GM12878 (cell line): ENCODE measurements at places on chromosomes 12 and 14.

- DNase-seq, result no peak
Measured at GRCh38 chr12:88834226-88834625, 254.0 kb upstream of the KITLG start.

- DNase-seq, result no peak
Measured at GRCh38 chr12:52794479-52795331, 1.2 kb downstream of the KRT3 start.

GRCh38 chr14:67413806-67414769 is 2.1 kb upstream of the PLEK2 start:
- DNase-seq, result no peak

GRCh38 chr12:93977081-93977480 is 171.3 kb upstream of the PLXNC1 start:
- no peak for DNase-seq

GRCh38 chr12:47705229-47705565 is 633 bp downstream of the RPAP3 start:
- no peak for DNase-seq

DNA sequence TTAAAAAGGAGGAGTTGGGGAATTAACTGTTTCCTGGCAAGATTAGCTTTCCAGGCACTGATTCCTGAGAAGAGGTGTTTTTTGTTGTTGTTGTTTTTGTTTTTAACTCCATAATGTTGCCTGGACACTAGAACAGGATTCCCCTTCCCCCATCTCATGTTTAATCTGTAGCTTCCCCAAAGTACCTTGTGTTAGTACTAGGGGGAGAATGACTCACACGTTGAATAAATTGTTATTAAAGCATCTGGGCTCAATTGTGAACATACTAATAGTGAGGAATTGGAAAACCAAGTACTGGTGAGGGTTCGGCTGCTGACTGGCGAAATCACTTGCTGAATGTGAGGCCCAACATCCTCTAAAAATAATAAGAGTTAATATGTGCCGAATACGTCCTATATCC is 1.3 kb upstream of the GNG2 start:
- no peak for DNase-seq

DNA sequence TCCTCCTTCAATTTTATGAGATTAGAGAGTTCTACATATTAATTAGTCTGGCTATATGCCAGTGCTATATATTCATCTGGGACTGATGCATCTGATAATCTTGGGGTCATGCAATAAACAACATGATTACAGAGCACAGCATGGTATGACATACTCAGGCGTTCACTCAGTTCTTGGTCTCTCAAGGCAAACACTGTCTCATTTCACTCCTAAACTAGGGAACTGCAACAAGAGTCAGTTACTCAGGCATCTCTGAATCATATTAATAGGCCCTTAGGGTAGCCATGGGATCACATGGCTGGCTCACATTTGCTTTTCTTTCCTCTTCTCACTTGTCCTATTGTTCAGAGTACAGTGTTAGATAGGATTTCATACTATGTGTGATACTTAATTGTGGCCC is 91.8 kb upstream of the TMEM260 start:
- DNase-seq, result no peak

- no peak for DNase-seq
Measured at GRCh38 chr12:6262623-6263022, 47.9 kb upstream of the PLEKHG6 start.

- DNase-seq, result no peak
Measured at GRCh38 chr12:12734561-12735071, 17.4 kb downstream of the CDKN1B start.

GRCh38 chr12:95574799-95575452 is 23.6 kb upstream of the USP44 start:
- no peak for DNase-seq

GRCh38 chr12:93530358-93530757 is 42.1 kb upstream of the SOCS2 start:
- no peak for DNase-seq

DNA sequence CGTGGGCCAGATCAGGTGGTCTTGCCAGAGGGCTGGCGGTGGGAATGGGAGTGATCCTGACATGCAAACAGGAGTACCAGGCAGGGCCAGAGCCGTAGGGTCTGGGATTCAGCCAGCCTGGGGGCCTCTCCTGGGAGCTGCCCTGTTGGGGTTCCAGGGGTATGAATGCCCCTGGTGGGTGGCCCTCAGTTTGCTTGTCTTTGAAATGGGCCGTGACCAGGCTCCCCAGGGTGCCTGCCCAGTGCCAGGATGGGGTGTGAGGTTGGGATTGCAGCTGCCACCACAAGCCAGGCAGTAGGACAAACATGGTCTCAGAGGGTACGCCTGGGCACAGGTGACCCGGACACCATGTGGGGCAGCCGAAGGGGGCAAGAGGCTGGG is 168.8 kb downstream of the KIF26A start:
- DNase-seq, result no peak

DNA sequence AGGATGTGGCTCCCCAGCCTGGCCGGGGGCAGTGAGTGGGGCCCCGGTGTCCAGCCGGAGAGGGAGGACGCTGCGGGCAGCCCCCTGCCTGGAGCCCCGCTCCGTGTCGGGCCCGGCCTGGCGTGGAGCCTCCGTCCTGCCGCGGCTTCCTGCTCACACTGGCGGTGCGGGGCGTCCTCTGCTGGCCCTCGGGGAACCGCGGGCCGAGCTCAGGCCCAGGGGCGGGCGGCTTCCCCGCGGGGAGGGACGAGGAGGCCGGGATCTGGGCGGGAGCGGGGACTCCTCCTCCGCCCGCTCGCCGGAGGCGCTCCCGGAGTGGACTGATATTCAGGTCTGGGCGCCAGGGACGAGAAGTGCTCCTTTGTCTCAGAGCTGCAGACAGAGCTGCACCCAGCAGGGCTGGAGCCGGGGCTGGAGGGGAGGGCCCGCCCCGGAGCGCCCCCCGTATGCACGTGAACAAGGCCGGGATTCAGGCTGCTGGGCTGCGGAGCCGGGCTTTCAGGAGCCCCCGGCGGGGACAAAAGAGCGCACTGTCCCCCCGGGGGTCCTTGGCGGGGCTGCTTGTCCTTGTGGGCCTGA is 2.2 kb downstream of the MMP17 start:
- no peak for DNase-seq

- no peak for DNase-seq
Measured at GRCh38 chr12:131030472-131031328, 77.0 kb downstream of the ADGRD1 start.

DNA sequence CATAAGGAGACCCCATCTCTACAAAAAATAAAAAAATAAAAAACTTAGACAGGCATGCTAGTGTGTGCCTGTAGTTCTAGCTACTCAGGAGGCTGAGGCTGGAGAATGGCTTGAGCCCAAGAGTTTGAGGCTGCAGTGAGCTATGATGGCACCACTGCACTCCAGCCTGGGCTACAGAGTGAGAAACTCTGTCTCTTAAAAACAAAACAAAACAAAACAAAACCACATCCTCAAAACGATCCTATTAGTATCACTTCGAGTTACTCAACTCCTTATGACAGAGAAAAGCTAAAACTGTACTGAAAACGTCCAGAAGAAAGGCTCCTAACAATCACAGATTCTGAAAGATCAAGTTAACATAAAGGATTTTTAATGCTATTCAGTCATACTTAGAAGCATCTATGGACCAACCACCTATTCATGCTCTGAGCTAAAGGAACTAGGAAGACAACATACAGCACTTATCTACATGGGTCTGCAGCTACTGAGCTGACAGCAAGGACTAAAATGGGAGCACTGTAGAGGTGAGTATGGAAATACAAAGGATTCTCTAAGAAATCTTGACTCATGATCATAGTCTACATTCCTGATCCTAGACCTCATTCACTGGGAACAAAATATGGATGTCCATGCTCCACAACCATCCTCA is 75.3 kb upstream of the DUSP6 start:
- peak; percentile 7 for DNase-seq

DNA sequence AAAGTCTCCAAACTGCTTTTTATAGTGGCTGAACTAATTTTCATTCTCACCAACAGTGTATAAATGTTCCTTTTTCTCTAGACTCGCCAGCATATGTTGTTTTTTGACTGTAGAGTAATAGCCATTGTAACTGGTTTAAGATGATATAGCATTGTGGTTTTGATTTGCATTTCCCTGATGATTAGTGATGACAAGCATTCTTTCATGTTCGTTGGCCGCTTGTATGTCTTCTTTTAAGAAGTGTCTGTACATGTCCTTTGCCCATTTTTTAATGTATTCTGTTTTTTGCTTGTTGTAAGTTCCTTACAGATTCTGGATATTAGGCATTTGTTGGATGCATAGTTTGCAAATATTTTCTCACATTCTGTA is 404.9 kb downstream of the FLRT2 start:
- peak; percentile 8 for DNase-seq

- no peak for DNase-seq
Measured at GRCh38 chr12:131471271-131471905, 239.5 kb upstream of the SFSWAP start.

DNA sequence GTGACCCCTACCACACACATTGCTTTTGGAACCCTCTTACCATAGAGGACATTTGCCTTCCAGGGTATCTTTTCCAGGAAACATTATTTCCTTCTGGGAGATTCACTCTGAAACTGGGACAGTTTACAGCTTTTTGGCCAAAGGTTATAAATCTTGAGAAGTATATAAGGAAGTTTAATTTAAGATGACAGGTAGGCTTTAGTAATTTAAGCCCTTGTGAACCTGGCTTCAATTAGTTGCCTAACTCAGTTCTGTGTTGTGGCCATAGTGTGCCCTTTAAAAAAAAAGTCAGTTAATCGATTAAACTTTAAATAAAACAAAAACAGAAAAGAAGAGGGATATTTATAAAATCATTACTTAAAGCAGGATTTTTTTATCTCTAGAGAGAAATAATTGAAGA is 142.9 kb downstream of the NAV3 start:
- DNase-seq, result no peak

DNA sequence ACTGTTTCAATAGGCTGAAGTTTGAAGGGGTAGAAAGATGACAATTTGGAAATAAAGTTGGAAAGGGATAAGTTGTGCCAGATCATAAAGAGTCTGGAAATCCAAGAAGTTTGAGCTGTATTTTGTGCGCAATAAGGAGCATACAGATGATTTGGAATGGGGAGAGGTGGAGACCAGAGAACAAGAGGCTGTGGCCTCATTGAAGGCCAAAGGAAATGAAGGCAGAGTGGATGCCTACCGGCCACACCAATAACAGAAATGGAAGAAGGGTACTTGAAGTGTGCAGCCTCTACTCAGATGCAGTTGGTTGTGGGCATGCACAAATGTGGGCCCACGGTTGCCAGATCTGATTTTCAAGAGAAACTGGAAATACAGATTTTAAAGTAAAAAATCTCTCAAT is 2.4 kb downstream of the IFT81 start:
- no peak for DNase-seq

DNA sequence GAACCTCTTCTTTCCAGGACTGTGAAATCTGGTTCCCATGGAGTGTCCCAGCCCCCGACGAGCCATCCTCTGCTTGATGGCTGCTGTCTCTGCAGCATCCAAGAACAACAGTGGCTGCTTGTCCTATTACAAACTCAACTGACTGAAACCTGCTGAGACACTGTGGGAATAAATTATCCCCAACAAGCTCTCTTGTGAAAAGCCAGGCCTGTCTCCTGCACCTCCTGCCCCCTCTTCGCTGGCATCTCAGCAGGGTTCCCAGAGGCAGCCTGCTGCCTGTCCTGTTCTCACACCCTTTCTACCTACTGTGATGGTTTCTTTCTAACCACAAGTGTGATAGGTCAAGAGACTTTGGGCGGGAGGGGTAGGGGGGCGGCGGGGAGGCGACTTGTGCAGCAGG is 180.2 kb downstream of the TSPAN9 start:
- DNase-seq, result no peak

- DNase-seq, result no peak
Measured at GRCh38 chr14:104800771-104801519, at the start of gene ZBTB42. Gene ZBTB42, plus strand, starts transcription at chr14:104801101. Its CDS starts 97 bp downstream, at chr14:104801198.

- DNase-seq, result no peak
Measured at GRCh38 chr12:69897744-69898143, 72.7 kb downstream of the MYRFL start.

DNA sequence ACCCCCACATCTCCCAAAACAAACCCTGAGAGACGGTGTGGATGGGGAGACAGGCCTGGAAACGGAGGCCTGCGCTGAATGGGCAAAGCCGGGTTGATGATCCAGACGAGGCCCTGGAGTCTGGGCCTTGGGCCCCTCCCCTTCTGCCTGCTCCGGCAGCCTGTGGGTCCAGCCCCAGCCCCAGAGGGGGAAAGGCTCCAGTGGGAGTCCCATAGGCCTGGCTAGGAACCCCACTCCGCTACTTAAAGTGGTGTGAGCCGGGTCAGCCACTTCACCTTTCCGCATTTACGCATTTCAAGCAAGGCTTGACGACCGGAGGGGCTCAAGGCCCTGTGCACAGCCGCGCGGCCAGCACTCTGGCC is 695 bp upstream of the TNFAIP2 start:
- DNase-seq, result no peak
